ENCODE measurements at places on chromosomes 3 and 15.

- DNase-seq = no peak
These were observed 923 bp downstream of the SIAH2 start for GRCh38 chr3:150761831-150762661.

- no peak for DNase-seq
These were observed 91.1 kb upstream of the TPM1 start for GRCh38 chr15:62951481-62951880.

- no peak for DNase-seq
These were observed 337.1 kb downstream of the IL20RB start for GRCh38 chr3:137294839-137295238.

DNA sequence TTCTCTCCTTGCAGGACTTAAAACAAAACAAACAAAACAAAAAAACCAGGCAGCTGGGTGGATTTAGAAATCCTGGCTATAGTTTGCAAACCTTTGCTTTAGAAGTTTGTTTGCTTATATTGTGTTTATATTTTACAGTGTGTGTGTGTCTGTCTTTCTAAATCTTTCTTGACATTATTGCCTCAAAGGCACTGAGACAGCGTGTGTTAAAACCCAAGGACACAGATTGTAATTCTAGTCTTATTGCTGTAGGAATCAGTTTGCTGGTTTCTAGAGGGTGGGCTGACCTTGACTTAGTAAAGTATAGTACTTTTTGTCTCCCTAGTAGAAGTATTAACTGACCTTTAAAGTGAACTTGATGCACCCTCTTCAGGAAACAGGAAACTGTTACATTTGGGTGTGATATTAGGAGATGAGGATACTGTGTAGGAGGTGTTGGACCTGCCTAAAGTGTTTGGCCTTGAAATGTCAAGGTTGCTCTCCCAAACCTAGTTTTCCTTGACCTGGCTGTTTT, 71.0 kb downstream of the TCF12 start:
- DNase-seq = no peak

- DNase-seq = no peak
These were observed 24.8 kb downstream of the SERP1 start for GRCh38 chr3:150521463-150521862.

- no peak for DNase-seq
These were observed 82.4 kb upstream of the ST3GAL6 start for GRCh38 chr3:98680723-98681122.

DNA sequence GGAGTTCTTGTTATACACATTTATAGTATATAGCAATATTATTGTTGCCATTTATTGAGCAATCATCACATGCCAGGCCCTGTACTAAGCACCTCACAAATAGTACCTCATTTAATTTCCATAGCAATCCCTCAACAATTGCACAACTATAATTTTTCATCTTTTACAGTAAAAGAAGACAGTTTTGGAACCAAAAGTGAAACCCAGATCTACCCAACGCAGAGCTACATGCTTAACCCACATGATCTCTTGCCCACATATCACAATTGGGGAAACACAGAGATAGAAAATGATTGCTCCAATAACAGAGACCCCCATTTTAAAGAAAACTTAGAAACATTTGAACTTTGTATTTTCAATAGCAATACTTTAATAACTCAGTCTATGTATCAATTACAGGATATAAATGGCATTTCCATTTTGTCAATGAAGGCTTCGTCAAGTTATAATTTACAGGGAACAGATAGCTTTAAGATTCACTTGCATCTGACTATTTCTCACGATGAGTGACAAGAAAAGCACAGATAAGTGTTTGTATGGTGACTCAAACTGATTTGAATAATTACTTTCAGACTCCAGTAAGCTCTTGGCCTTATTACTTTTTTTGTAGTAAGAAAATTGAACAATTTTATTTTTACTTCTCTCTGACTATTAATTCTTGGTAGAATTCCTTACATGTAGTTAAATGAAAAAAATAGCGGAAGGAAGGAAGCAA, 38.7 kb upstream of the CCDC50 start:
- no peak for DNase-seq

DNA sequence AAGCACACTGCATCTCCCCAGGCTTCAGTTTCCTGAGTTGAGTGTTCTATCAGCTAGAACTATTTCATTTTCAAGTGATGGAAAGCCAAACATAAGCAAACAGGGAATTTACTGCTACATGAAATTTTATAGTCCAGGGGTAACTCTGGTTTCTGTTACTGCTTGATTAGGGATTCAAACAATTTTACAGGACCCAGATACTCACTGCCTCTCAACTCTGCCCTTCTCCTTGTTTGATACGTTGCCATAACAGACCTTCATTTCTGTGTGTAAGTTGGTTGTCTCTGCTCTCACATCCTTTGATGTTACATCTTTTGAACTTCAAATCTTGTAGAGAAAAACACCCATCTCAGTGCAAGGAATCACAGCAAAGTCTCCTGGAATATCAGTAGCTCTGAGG, 572.7 kb downstream of the UNC13C start:
- no peak for DNase-seq

GRCh38 chr15:59437817-59438624, at the start of gene FAM81A:
FAM81A (plus strand) TSS chr15:59438186; CDS start chr15:59458627, 20,441 bp downstream.
- peak; percentile 87 for DNase-seq

GRCh38 chr3:18409266-18409665, 15.9 kb downstream of the SATB1 start:
- no peak for DNase-seq

GRCh38 chr3:58307639-58308215, 1.4 kb downstream of the HTD2 start:
- no peak for DNase-seq

GRCh38 chr3:81483046-81483445, 278.4 kb downstream of the GBE1 start:
- DNase-seq = no peak

GRCh38 chr15:66006986-66007385, 137.7 kb downstream of the RAB11A start:
- DNase-seq = no peak

GRCh38 chr3:32200490-32200889, 38.0 kb upstream of the CMTM8 start:
- DNase-seq = no peak

DNA sequence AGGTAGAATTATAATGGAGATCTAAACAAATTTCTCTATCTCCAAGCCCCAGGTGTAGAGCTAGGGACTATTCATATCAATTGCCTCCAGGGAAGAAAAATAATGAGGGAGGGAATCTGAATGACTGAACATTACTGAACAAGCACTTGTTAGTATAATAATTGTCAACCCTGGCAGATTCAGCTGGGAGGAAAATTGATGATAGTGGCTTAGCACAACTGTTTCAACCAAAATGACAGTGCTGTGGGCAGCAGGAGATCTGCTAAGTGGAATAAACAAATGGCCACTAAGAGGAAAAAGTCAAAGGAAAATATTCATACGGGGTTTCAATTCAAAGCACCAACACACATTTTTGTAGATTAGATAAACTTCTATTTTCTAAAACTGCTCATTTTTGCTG, 294.9 kb upstream of the ZNF385D start:
- no peak for DNase-seq

- no peak for DNase-seq
These were observed 101.0 kb downstream of the ATP10A start for GRCh38 chr15:25761971-25762662.

DNA sequence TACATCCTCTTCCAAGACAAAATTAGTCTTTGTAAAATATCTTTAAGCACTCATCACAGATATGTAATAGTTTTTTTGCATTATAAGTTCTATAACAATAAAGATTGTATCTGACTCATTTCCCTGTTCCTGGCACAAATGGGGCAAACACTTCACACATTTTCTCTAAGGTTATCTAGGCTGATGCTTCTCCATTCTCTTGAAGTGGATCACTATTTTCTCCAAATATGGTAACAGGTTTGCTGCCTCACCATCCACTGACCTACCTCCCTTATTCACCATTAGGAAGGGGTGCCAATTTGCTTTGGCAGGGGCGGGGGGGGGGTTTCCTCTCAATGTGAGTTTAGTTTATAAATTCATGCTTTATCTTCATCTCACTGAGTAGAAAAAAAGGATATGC, 767.7 kb upstream of the LMCD1 start:
- DNase-seq = no peak

- no peak for DNase-seq
These were observed 341.6 kb upstream of the AZI2 start for GRCh38 chr3:28690176-28690575.

GRCh38 chr3:111311709-111312235, 230.2 kb upstream of the CD96 start:
- DNase-seq = no peak

GRCh38 chr15:60420203-60420716, 22.5 kb upstream of the ANXA2 start:
- DNase-seq = no peak

DNA sequence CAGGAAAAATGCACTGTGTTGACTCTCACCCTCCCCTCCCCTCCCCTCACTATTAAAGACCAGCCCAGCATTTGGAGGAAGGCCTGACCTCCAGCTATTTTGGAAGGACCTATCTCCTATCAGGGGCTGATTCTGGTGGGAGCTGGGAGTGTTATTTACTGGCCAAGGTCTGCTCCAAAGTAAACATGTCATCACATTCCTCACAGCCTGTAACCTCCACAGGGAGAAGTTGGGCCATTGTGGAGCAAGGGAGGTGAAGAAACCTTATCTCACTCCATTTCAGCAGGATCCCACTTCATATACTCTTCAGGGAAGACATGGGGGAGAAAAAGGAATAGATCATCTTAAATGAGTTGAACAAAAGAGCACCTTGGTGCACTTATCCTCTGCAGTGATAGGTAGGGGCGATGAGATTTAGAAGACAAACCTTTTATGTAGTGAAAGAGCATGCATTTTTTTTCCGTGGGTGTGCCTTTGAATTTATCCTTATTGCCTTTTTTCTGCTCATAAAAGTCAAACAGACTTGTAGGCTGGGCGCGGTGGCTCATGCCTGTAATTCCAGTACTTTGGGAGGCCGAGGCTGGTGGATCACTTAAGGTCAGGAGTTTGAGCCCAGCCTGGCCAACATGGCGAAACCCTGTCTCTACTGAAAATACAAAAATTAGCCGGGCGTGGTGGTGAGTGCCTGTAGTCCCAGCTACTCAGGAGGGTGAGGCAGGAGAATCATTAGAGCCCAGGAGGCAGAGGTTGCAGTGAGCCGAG, 15.6 kb upstream of the FLNB start:
- DNase-seq = no peak

DNA sequence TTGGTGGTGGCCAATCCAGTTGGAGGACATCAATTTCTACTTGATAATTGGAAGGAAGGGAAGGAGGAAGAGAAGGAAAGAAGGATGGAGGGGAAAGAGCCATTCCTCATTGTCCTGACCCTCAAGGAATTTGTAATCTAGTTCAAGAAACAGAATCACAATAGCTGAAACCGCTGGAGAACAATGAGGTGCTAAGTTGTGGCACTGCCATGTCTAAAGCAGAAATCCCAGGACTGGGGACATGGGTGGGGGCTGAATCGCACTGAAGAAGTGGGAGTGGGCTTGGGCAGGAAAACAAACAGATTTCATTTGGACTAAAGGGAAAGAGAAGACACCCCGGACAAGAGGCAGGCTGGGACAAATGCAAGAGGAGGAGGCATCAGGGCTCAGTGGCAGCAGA, 183.6 kb downstream of the UACA start:
- DNase-seq = no peak

DNA sequence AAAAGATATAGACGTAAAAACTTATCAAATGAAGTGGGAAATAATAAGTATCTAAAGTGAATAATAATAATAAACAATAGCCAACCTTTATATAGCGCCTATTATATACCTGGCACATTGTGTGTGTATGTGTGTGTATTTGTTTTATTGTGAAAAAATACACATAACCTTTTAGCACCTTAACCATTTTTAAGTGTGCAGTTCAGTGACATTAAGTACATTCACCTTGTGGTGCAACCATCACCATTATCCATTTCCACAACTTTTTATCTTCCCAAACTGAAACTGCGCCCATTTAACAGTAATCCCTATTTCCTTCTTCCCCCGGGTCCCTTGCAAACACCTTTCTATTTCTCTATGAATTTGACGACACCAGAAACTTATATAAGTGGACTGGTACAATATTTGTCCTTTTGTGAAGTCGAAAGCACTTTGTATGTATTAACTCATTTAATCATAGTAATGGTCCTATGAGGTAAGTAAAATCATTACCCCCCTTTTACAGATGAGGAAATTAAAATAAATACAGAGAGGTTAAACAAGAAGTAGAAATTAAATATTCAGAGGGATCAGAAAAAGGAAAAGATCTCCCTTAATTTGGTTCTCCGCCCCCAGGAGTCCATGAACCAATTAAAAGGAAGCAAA, 33.5 kb downstream of the GJD2 start:
- no peak for DNase-seq

- DNase-seq = no peak
These were observed 32.6 kb downstream of the HERC1 start for GRCh38 chr15:63801171-63801570.
